ENCODE measurements at places on chromosomes 2 and 18.
A peak's percentile ranks its signal among the peaks of the same experiment; 100 is the strongest.

DNA sequence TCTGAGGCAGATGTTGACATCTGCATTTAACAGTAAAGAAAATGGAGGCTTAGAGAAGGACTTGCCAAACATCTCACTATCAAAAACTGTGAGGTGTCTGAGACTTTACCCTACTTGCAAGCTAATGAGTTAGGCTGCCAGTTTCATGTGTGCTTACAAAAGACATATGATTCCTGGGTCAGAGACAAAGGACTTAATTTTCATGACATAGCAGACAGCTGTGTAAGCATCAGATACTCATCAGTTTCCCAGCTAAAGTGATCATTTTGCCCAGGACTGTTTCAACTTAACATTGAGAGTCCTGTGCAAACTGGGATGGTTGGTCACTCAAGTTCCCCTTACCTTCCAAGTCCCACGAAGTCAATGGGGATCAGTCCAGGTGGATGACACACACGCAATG, 18.9 kb upstream of the DAPL1 start:
- DNase-seq, result no peak

DNA sequence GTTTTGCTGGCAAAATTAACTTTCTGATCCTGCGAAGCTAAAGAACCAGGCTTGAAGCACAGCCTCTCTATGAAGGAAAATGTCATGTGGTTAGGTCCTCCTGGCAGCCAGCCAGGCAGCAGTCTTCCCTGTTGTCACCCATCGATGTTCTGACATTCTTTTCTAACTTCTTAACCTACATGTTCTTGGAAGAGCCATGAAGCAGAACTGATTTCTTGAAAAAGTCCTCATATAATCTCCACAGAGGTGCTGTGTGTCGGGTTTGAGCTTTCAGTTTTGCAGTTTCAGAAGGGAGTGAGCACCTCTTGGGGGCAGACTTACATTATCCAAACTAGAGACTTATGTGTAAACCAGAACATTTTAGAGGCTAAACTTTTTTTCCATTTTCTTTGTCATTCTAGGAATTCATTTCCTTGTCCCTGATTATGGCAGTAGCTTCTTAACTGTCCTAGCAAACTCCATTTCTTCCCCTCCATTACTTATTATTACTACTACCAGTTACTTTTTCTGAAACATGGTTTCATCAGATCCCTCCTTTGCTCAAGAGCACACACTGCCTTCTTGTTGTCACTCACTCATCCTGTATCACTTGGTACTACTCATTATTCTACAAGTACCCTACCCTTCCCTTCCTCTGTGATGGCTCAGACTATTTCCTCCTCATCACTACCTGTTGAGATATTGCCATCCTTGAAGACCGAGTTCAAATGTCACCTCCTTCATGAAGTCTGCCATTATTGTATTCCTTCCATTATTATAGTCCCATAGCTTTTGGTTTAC, 31.1 kb downstream of the DOK1 start:
- DNase-seq, result peak; percentile 25

- DNase-seq, result no peak
Observed at GRCh38 chr2:64832936-64833335, 156.3 kb upstream of the SLC1A4 start.

GRCh38 chr18:47881752-47882455, 48.6 kb downstream of the SMAD2 start:
- no peak for DNase-seq

DNA sequence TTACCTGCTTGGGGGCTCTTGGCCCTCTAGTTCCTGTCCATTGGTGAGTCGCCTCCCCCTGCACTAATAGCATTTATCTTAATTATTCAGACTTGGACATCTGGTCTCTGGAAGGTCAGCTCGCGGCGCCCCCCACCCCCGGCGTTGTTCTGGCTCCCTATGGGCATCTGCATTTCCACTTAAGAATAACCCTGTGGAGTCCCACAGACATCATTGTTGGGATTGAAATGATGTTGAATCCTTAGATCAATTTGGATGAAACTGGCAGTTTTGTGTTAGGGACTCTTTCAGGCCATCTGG, 313.8 kb upstream of the HS6ST1 start:
- DNase-seq, result peak; percentile 45
